ENCODE measurements at places on chromosomes 2 and 18.

GRCh38 chr2:86371527-86371926, 34.1 kb upstream of the REEP1 start:
- DNase-seq = no peak

DNA sequence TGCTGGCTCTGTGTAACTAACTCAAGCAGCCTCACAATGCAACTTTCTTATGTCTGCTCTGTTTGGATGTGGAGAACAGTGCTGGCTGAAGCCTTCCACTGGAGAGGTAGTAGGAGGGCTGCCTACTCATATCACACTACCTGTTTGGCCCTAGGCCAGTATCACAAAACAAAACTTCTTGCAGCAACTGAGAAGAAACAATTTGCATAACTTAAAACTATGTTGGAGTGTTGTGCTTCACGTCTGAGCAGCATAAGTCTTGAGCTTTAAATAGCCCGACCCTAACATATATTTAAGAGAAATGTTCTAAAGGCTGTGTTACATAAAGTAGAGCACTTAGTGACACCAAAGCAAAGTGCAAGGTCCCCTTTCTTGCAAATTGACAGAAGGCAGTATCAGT, 204.9 kb upstream of the ACVR2A start:
- no peak for DNase-seq

- DNase-seq = no peak
Measured at GRCh38 chr18:55650363-55650870, 62.4 kb upstream of the TCF4 start.

DNA sequence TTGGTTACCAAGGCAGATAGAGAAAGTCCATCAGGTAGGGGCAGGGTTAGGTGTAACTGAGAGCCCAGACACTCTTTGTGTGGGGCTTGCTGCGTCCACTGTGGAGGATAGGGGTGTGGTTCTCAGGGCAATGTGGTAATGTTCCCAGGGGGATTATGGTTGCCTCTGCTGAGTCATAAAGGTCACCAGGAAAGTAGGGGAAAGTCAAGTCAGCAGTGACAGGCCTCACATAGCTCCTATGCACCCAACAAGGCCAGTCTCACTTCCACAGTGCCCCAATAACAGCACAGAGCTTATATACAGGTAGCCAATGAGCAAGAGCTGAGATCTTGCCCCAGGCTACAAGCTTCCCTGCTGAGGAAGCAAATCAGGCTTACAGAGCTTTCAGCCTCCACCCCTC, 1438.0 kb upstream of the ZEB2 start:
- DNase-seq = no peak

GRCh38 chr2:145029081-145029480, 509.2 kb upstream of the ZEB2 start:
- no peak for DNase-seq

GRCh38 chr2:127551221-127551930, 15.9 kb downstream of the MYO7B start:
- DNase-seq = no peak

- DNase-seq = no peak
Measured at GRCh38 chr2:195021711-195022507, 635.1 kb upstream of the SLC39A10 start.

GRCh38 chr18:48806551-48807261, 144.1 kb downstream of the SMAD7 start:
- DNase-seq = no peak

- no peak for DNase-seq
Measured at GRCh38 chr2:31187166-31187565, 30.1 kb downstream of the CAPN14 start.

GRCh38 chr2:30224151-30224550, 7.2 kb upstream of the LBH start:
- DNase-seq = no peak

Measured in brain pericyte (primary cell).